ENCODE measurements at places on chromosomes 16 and 17.

DNA sequence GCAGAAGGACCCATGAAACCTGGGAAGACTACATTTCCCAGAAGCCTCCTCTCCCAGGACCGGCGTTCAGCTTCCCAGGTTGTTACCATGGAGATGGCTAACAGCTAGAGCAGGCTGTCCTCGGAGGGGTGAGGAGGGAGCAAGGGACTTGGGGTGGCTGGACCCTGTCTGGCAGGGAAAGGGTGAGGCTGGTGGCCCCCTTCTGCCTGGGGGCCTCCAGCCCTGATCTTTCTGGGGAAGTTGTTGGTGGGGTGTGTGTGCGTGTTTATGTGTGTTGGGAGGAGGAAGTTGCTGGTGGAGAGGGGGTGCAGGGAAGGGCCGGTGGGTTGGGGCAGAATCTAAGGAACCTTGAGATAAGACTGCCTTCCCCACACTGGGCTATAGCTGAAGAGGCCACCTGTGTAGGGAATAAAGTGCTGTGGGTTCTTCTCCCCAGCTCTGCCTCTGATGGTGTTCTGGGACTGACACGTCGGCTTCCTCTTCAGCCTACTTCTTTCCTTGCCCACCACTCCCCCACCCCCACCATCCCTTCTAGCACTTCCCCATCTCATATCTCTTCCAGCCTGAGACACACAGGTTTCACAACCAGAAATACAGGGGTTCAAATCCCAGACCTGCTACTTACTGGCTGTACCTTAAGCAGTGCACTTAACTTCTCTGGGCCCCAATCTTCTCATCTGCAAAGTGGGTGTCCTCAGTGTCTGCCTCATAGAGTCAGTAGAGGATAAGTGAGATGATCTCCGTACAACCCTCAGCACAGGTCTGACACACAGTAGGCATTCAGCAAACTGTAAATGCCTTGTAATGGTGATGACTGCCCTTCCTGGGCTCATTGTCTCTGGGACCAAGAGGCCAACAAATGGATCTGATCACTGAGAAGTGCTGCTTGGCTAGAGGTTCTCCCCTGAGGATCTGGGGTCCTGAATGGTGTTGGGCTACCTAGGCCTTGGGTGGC lies at the start of gene DRC7:
TSS of gene DRC7 (plus strand) at position 82 of the 955 bp plus-strand sequence. CDS start 3,144 bp downstream, outside the sequence.
- DNase-seq: peak; percentile 13

- DNase-seq: no peak
Observed at GRCh38 chr16:88118376-88118775, 167.1 kb downstream of the BANP start.

DNA sequence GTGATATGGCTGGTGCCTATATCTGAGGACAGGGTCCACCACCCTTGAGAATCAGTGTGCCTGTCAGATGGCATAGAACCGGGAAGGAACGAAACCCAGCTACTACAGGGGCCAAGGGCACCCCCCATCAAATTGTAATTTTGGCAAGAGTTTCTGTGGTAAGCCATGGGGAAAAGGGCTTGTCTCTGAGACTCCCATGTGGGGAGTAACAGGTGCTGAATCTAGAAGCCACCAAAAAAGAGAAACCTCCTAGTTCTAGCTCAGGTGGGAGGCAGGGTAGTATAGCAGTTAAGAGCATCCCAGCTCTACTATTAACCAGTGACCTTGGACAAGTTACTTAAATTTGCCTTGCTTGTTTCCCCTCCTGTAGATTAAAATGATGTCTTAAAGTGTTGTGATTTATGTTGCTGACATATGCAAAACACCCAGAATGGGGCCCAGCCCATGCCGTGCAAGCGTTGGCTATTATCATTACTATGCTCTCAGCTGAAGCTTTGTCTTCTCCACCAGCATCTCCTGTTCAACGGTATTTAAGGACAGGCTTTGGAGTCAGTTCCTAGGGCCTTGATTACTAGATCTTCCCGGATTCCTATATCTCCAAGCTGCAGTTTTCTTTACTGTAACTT lies 210.7 kb upstream of the NLRP1 start:
- DNase-seq: no peak

DNA sequence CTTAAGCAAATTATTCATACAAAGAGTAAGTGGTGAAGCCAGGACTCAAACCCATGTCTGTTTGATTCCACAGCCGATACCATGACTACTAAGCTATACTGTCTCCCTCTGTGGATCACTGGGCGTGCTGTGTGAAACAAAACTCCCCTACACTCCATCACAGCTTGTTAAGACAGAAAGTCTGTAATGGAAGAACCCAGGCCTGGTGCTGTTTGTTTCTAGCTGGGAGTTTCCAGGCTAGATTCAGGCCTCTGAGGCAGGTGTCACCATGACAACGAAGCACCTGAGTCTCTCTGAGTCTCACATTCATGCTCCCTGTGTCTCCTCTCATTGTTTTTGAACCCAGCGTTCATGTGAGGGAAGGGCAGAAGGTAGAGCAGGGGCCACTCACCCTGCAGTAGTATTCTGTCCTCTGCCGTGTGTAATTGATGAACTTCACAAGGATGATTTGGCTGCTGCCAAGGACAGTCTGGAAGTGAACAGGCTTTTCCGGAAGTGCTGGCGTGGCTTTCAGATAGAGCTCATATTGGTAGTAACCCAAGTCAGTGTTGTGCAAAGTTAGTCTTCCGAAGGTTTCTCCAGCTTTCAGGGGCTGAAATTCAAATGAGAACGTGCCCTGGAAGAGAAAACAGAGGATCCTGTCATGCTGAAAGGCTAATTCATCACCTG lies 8.6 kb upstream of the VAC14 start:
- no peak for DNase-seq

- DNase-seq: no peak
Observed at GRCh38 chr17:43645765-43646481, 15.8 kb downstream of the MEOX1 start.

- no peak for DNase-seq
Observed at GRCh38 chr17:76671912-76672262, 28.3 kb upstream of the ST6GALNAC1 start.

DNA sequence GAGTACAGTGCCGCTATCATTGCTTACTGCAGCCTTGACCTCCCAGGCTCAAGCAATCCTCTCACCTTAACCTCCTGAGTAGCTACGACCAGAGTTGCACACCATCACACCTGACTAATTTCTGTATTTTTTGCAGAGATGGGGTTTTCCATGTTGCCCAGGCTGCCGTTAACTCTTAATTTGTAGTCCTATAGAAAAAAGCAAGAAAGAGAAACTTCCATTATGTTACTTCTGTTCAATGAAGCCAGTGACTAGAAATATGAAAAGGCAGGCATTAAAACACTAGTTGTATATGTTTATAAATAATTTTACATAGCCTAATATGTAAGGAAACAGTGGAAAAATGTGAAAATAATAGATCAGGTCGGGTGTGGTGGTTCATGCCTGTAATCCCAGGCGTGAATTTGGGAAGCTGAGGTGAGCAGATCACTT lies 9.7 kb downstream of the RAD51C start:
- no peak for DNase-seq

DNA sequence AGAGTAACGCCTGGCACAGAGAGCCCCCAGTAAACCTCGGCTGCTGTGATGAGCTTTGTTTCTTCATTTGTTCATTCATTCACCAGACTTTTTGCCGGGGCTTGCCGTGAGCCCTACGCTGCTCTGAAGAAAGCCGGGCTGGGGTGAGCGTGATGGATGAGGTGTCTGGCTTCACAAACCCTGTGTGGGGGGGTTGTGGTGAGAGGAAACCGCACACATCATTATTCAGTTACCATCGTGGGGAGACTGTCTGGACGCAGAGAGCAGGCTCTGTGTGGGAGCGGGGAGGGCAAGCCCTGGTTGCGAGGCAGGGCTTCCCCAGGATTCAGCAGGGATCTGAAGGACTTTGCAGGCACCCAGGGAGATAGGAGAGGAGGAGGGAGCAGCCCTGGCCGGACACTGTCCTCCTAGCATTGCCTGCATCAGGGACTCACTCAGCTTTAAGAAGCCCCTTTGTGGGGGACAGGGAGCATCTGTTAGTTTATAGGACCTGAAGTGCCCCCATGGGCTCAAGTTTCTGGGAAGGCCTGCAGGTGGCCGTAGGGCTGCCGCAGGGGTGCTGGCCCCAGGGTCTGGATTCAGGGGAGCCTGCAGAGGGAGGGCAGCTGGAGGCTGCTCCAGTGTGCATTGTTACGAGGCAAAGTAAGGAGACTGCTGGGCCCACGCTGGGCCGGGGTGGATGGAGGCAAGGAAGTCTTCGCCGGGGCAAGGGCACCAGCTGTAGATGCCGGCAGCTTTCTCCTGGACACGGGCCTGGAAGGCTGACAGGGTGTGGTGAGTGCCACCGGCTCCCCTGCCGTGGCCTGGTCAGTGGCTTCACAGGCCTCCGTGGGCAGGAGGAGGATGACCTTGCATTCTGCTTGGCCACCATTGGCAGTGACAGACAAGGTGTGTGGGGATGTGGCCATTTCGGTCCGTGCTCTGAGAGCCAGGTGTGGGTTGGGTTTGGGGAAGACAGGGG lies 334.5 kb downstream of the SEC14L1 start:
- DNase-seq: peak; percentile 77

DNA sequence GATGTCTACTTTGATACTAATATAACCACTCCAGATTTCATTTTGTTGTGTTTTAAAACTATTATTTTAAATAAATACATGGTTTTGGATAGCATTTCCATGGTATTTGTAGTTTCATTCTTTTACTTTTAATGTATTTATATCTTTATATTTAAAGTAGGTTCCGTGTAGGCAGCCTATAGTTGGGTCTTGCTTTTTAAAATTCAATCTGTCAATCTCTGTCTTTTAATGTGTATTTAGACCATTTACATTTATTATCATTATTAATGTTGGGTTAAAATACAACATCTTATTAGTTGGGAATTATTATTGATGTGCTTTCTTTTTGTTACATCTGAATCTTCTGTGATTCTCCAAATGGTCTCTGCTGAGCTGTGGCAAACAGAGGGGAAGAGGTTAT lies 412.1 kb downstream of the NPIPA7 start:
- no peak for DNase-seq

DNA sequence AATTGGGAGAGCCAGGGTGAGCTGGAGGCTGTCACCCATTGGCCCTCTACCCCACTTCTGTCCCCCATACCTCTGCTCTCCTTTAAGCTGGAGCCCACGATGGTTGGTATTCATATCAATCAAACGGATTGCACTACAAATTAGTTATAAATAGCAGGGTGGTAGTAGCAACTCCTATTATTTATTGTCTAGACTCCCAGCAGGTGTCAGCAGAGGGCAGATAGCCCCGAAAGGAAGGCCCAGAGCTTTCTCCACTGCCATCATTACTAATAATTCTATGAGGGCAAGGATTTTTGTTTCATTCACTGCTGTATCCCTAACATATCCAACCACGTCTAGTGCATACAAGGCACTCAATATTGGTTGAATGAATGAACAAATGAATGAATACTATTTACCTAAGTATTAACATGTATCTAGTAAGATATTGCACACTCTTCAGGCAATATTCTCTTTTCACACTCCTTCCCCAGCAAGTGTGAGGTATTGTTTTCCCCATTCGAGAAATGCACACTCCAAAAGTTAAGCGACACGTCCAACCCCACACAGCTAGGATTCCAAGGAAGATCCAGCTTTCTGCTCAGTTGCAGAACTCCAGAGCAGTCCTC lies 6.3 kb downstream of the C17orf50 start:
- peak; percentile 21 for DNase-seq

- DNase-seq: no peak
Observed at GRCh38 chr17:42853004-42853403, 2.0 kb downstream of the AOC3 start.

- peak; percentile 78 for DNase-seq
Observed at GRCh38 chr17:78112518-78113471, 15.8 kb downstream of the TMC6 start.

GRCh38 chr16:11175787-11176341 lies 80.1 kb downstream of the SOCS1 start:
- DNase-seq: no peak

GRCh38 chr16:19524616-19525384 lies 1.1 kb downstream of the CCP110 start:
- no peak for DNase-seq

DNA sequence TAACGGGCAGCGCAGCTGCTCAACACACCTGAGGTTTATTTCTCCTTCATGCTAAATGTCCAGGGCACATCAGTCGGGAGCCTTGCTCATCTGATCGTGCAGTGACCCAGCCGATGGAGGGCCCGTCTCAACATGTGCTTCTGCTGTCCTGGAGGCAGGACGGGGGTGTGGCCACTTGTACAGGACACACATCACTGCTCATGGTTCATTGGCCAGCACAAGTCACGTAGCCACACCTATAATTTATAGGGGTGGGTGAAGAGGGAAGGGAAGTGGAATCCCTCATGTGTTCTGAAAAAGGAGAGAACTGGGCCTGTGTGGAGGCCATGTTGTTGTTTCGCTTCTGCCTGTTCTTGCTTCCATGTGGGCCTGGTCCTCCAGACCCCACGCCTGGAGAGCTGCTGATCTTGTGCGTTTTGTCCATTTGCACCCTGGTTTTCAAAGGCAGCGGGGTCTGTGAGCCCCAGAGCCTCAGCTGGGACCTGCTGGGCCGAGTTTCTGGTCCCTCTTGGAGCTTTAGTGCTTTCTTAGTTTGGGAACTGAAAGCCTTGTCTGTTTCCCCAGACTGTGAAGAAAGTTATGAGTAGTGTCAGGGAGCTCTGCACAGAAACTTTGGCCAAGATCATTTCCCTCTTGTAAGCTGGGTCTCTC lies 60.5 kb downstream of the CMIP start:
- no peak for DNase-seq

All from CD4-positive, alpha-beta T cell treated with Interleukin-15 for 4 hours (primary cell).